ENCODE measurements at places on chromosomes 4 and X.

DNA sequence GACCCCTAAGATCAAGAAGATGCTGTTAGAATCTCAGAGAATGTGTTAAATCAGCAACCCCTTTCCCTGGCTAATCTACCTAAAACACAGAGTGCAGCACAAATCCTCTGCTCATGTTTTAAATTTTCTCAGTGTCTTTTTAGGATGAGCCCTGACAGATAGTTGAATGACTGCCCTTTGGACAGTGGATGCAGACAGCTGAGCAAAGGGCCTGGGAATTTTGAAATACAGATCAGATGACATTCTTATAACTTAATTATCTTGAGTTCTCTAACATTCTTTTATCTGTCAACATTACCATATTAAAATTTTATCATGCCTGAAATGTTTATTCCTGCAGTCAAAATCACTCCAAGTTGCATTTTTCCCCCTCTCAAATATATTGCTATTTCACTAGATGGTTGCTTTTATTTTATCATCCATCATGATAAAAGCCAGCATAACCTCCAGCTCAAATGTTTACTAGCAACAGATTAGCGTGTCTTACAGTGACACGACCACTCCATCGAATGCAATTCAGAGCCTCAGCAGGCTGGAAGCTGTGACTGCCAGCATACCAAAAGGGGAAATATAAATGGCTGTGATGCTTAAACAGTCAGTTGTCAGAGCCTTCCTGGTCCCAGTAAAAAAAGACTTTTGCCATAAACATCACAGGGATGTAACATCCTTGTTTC is 22.8 kb upstream of the ARHGAP24 start:
- DNase-seq, result no peak

DNA sequence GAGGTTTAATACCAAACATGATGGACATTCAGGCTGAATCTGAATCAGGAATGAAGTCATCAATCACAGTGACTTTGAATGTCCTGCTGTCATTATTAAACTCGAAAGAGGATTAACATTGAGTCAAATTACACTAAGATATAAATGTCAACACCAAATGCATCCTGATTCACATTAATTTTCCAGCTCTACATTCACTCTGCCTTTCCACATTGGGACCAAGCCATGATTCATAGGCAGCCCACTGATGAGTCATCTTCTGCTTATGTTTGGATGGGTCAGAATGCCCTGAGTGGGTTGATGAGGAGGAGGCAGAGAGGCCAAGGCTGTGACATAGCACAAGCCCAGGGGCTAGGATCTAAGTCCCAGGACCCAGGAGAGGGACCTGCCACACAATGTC is 247.6 kb upstream of the RPS6KA3 start:
- DNase-seq, result peak; percentile 65

GRCh38 chr4:22802876-22803275 is 110.1 kb downstream of the GBA3 start:
- DNase-seq, result no peak

GRCh38 chrX:4373791-4374190 is 660.3 kb upstream of the PRKX start:
- DNase-seq, result no peak

DNA sequence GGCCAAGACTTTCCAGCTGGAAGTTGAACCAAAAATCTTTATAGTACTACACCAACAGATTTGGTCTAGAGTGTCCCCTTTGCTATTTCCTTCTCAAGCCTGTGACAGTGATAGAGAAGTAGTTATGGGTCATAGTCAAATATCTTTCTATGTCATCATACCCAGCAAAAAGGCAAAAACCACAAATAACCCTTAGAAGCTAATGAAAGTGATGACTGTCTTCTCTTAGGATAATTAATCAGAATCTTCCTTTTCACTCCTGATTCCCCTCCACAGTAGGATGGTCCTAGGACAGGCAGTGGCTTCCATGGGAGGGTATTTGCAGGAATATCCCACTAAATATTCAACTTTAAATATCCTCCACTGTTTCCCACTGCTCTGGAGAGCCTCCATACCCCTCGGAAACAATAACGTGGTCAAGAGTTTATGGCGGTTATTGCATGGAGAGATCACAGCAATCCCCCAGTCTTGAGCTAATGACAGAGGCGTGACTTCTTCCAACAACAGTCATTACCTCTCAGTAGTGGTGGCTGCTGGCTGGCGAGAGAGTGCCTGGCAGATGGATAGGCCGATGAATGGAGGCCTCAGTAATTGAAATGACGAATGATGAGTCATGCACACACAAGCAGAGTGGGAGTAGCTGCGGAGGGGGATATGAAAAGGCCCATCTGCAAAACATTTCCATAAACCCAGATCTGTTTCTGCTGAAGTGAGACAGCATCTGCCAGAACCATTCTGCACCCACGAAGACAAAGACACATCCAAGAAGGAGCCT is 154.9 kb downstream of the STK32B start:
- peak; percentile 67 for DNase-seq

DNA sequence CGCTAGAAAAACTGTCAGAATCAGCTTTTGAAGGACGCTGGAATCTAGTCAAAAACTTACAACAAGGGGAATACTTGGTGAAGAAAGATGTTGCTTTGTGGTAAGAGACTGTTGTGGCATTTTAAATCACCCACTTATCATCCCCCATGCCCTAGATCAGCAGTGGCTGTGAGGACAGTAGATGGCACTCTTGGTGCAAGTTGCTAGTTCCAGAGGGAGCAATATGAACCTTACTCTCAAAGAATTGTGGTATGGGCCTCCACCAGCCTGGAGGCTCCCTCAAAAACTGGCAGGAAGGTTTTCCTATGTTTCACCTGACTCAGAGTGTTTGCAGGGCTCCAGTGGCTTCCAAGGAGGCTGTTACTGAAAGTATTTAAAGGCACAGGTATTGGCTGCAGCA is 37.7 kb upstream of the SLC16A2 start:
- DNase-seq, result peak; percentile 70

GRCh38 chr4:146059865-146060264 is 115.7 kb upstream of the LSM6 start:
- no peak for DNase-seq

DNA sequence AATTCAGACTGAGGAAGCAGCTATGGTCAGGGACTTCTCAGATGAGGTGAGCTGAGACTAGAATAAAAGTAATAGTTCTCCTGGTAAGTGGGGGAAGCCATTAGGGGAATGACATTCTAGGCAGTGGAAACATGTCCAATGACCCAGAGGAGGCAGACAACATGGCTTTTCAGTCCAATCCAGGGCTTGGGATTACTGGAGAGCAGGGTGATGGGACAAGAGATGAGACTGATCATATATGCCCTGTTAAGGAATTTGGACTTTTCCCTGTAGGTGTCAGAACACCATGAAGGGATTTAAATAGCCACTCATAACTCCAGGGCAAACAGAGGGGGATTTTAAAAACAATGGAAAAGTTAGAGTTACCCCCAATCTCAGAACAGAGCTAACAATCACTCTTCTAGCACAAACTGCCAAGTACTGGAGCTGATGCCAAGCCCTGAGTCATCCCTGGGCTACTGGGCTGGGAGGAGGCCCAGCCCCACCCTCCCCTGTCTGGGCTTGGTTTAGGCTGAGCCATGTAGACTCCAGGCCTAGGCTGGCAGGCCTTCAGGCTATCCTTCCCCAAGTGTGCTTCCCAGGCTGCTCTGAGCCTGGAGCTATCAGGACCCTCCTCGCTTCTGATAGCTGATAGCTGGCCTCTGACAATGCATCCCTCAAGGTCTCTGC is 22.7 kb upstream of the MSN start:
- peak; percentile 75 for DNase-seq

GRCh38 chrX:115583496-115584004 is 22.6 kb downstream of the PLS3 start:
- DNase-seq, result no peak

GRCh38 chr4:10590896-10591295 is 93.7 kb downstream of the CLNK start:
- DNase-seq, result no peak

GRCh38 chr4:6221851-6222760 is 21.8 kb upstream of the JAKMIP1 start:
- peak; percentile 86 for DNase-seq

DNA sequence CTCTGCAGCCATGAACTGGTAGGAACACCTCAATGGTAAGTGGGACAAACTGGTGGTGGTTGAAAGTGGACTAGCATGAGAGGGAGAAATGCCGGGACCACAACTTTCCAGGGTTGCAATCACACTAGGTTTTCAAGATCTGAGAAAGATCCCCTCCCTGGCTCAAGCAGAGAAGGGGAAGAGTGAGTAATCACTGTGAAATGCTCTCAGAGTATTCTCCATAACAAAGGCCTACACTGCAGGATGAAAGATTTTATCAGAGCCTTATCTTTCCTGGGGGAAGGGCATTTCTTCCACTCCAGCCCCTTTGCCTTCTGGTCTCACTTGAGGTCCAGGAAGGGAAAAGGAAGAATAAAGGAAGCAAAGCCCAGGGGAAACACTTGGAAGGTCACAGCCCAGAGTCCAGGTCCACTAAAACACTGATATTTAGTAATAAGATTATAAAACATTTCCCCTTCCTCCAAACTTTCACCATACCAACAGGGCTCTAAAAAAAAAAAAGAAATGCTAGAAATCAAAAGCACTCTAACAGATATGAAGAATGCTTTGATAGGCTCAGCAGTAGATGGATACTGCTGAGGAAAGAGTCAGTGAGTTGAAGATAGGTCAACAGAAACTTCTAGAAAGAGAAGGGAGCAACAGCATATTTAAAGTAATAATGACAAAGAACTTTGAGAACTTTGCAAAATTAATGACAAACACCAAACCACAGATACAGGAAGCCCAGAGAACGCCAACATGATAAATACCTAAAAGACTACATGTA is 95.9 kb downstream of the WDFY3 start:
- peak; percentile 91 for DNase-seq

- DNase-seq, result peak; percentile 70
Measured at GRCh38 chr4:107857741-107858140, 33.0 kb downstream of the SGMS2 start.

DNA sequence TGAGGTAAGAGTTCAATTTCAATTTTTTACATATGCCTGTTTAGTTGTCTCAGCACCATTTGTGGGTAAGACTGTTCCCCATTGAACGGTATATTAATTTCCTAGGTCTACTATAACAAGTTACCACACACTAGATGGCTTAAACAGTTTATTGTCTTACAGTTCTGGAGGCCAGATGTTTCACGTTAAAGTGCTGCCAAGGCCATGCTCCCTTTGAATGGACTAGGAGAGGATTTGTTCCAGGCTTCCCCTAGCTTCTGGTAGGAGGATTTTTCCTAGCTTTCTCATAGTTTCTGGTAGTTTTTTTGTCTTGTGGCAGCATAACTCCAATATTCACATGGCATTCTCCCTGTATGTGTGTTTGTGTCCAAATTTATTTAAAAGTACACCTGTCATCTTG is 149.3 kb upstream of the CYSLTR1 start:
- no peak for DNase-seq

DNA sequence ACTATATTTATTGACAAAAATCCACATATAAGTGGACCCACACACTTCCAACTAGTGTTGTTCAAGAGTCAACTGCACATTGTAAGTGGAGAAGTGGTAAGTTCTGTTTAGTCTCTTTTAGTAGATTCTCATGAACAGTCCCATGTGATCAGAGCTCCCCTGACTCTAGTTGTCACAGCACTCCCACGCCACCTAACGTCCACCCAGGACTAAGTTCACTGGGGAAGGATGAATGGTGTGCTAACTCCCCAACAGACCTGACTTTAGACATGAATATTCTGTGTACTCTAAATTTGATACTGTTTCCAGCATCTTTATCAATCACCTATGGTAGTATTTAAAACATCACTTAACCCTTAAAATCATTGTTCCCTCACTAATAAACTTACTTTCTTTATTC is 59.8 kb downstream of the PACRGL start:
- DNase-seq, result peak; percentile 56

DNA sequence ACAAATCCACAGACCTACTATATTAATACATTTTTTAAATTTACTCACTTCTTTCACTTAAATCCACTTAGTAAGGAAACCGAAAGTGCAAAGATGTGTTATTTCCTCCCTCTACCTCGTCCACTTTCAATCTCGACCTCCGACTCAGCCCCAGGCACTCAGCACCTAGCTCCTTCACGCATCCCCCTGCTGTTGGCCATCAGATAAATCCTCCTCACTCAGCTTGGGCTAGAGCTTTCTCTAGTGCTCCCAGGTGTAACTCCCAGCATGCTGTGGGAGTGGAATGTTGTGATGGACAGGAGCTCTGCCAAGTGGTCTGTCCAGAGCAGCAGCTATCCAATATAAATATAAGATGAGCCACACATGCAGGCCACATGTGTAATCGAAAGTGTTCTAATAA is 26.7 kb upstream of the TEC start:
- no peak for DNase-seq

GRCh38 chrX:38973322-38973721 is 172.1 kb downstream of the MID1IP1 start:
- DNase-seq, result no peak

GRCh38 chr4:121050300-121050699 is 22.0 kb downstream of the NDNF start:
- no peak for DNase-seq

DNA sequence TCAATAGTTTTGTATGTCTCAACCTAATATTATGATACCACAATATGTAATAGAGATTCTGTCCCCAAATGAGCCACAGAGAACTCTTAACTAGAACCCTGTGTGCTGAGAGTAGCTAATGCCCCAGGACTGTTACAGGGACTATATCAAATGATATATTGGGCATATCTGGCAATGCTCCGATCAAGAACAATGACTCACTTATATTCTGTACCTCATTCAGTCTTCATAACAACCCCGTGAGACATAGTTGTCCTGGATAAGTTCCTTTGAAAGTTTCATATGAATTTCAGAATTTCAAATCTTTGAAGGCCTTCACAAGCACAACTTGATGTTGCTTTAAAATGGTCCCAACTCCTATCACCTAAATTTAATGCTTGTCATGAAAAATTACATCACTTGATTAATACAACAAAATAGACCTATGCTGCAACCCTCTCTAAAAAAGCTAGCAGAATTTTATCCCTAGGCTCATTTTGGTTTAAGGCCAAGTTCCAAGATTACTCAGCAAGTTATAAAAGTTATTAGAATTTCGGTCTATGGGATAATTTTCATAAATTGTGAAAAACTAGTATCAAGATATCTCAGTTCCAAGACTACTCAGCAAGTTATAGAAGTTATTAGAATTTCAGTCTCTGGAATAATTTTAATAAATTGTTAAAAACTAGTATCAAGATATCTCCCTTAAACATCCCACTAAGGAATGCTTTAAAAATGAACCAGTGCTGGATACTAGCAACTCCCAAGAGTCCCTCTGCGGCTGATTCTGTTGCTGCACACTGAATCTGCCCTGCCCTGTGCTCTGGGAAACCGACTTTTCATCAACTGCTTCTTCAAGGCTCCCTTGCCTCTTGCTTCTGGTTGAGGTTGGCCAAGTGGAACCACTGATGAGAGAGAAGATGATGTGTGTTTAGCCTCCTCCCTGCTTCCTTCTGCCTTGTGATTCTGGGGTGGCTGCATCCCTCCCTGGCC is 6.0 kb upstream of the ANXA3 start:
- DNase-seq, result no peak
